ENCODE measurements at places on chromosomes 1 and 21.

- DNase-seq: no peak
Observed at GRCh38 chr21:38467911-38468310, 30.4 kb downstream of the ERG start.

GRCh38 chr1:88946861-88947260 lies 45.6 kb downstream of the KYAT3 start:
- no peak for DNase-seq

- DNase-seq: no peak
Observed at GRCh38 chr21:46168659-46169386, 13.4 kb upstream of the FTCD start.

- DNase-seq: no peak
Observed at GRCh38 chr1:248622570-248623001, 12.3 kb downstream of the OR2T11 start.

DNA sequence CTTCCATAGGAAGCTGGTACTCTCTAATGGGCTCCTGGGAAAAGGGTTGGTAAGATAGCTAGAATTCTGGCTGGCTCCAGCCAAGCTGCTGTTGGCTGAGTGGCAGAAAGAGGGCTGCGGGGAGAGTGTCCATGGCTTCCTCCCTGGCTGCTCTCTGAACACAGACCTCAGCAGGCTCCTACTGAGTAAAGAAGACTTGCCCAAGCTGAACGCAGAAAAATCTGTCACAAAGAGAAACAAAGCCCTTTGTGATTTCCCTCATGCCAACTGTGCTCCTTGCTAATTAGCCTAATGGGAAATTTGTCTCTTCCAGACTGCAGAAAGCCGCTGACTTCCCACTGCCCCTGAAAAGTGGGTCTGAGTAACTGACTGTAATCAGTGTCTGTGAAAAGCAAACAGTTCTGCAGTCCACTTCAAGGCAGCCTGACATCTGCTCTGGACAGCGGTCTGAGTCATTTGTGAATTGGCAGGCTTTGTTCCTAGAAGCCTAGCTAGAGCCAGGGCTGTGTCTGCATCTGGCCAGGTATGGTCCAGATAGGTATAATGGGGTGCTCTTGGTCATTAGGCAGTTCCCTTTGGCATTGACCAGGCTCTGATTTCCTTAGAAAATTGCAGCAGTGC lies 282.8 kb downstream of the ZNF648 start:
- no peak for DNase-seq

Data from caudate nucleus (tissue), 63 donors.